ENCODE measurements at places on chromosomes 5 and 9. TPM values are rescaled to one million over a fixed set of nuclear protein-coding genes. Genes with fewer than 3 reads are reported as not detected.

CBY3 gene
- total RNA-seq, result not detected

RARS1 gene
- total RNA-seq, result 95.4 TPM

STPG3 gene
- total RNA-seq, result not detected

FST gene
- total RNA-seq, result 2.6 TPM

AGXT2 gene
- not detected for total RNA-seq

LCN12 gene
- total RNA-seq, result 1.3 TPM

IL7R gene
- total RNA-seq, result 0.19 TPM

PCDHB10 gene
- not detected for total RNA-seq

CYLC2 gene
- total RNA-seq, result not detected

CATSPER3 gene
- total RNA-seq, result 0.42 TPM

TLR4 gene
- total RNA-seq, result 0.09 TPM

SLC36A2 gene
- total RNA-seq, result not detected

DND1 gene
- 0.64 TPM for total RNA-seq

ADAMTS2 gene
- 0.15 TPM for total RNA-seq

STK32A gene
- total RNA-seq, result 0.62 TPM
